ENCODE measurements at places on chromosomes 3 and 15.

- DNase-seq = no peak
Observed at GRCh38 chr3:22939349-22939748, 263.8 kb upstream of the UBE2E2 start.

DNA sequence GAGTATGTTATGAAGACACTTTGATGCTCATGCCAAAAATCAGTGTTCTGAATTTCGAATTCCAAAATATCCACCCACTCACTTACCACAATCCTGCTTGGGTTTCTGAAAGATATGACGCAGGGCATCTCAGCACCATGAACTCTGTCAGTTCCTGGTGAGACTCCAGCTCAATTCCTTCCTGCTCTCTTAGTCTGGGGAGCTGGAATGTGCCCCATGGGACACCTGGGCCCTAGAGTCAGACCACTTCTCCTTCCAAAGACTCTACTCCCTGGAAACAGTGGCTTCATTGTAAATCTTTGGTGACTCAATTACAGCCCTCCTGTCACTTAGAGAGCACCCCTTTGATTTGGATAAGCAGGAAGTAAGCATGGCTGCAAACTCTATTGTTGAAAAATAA, 50.5 kb downstream of the CD86 start:
- DNase-seq = no peak

GRCh38 chr3:161284989-161285388, 63.9 kb downstream of the NMD3 start:
- DNase-seq = no peak

DNA sequence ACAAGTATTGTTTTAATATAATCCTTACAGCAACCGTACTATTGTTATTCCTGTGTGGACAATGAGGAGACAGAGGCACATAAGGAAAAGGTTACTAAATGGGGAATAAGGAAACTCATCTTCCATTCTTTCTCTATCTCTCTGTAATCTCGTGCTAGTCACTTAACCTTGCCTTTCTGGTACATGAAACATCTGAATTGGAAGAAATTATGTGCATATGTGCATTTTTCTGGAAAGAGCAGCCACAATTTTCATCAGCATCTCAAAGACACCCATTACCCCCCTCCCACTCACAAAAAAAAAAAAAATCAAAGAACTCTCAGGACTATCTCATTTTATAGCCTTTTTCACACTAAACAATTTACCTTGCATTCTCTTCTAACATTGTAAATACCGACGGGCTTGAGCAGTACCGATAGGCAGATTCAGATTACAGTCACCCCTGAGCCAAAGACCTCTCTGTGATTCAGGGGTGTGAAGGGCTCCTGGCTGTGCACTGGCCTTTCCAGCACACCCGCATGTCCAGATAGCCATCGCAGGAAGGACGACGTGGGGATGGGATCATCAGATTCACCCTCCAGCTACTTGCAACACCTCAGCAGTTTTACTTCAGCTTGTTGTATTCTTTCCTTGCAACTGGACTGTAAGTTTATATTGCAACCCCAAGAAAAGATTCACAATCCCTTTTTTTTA, 48.1 kb downstream of the CASR start:
- no peak for DNase-seq

DNA sequence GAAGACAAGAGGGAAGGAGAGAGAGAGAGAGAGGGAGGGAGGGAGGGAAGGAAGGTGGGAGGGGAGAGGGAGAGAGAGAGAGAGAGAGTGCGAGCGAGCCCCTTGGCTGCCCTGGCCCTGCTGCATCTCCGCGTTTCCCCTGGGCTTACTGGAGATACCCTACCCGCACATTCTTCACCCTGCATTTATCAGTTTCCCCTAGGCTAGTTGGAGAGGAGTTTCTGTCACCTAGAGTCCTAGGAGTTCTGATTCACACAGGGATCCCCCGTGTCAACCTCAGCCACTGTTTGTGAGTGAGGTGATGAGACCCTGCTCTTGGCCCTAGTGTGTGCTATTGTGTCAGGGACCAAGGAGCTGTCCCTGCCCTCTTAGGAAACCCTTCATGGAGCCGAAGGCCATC, 18.7 kb downstream of the BHLHE40 start:
- no peak for DNase-seq

- DNase-seq = no peak
Observed at GRCh38 chr15:31342781-31343626, 16.4 kb downstream of the KLF13 start.

DNA sequence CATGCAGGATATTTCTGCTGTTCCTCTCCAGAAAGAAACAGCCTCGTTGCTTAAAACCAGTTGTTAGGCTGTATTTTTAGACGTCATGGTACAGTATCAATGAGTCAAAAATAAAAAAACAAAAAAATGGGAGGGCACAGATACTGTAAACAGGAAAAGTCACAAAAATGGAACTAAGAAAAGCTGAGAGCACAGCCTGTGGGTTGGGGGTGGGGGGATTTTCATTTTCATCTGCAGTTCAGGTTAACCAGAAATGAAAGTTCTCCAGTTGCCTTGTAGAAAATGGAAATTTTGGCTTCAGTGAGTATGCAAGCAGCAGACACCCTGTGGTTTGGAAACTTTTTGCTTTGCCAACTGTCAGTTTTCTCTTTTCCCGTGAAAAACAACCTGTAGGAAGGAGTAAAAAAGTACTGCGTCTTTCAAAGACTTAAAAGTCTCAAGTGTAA, 59.0 kb downstream of the FRMD4B start:
- DNase-seq = no peak

- DNase-seq = peak; percentile 84
Observed at GRCh38 chr3:66442254-66443117, 58.3 kb downstream of the LRIG1 start.

DNA sequence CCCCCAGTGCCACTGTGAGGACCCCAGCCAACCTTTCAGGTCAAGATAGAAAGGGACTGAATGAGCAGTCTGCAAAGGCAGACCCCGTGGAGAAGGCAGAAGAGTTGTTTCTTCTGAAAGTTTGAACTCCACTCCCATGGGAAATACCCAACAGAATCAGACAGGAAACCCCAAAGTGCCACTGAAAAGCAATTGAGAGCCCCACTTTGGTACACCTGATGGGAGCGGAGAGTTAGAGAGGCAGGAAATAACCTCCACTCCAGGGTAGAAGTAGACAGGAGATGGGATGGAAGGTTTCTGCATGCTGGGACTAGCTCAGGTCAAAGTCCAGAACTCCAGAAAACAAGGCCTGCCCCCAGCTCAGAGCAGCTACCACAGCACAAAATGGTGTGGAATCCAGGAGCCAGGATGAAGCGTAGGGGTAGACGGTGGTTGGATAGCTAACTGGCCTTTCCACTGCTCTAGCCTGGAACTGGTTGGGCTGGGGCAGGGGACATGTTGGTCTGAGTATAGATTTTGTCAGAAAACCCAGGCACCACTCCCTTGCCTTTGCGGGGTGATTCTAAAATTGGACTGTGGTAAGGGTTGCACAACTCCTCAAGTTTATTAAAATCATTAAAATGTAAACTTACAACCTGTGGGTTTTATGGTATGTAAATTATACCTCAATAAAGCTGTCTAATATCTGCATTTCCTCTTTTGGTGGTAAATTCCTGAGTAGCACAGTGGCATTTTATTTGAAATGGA, 1.9 kb upstream of the RAB43 start:
- no peak for DNase-seq

GRCh38 chr3:157488144-157488543, 15.1 kb downstream of the VEPH1 start:
- DNase-seq = no peak

GRCh38 chr3:164095279-164095678, 983.0 kb downstream of the SI start:
- no peak for DNase-seq

- DNase-seq = no peak
Observed at GRCh38 chr3:3509665-3510064, 289.6 kb upstream of the LRRN1 start.

DNA sequence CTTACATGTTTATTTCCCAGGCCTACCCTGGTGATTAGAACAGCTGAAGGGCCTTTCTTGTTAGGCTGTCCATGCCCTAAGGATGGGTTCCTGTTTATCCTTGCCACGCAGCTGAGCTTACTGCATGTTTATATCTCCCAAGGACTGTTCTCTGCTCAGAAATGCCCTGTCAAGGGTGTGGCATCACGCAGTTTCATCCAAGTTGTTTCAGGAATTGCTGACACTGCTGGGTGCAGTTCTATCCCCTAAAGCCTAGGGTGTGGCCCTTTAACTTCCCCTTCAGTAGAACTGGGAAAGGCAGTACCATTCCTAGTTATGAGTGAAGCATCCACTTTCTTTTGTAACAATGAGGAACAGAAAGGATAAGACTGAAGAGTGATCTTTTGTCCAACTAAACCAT, 5.0 kb downstream of the ELL3 start:
- no peak for DNase-seq

DNA sequence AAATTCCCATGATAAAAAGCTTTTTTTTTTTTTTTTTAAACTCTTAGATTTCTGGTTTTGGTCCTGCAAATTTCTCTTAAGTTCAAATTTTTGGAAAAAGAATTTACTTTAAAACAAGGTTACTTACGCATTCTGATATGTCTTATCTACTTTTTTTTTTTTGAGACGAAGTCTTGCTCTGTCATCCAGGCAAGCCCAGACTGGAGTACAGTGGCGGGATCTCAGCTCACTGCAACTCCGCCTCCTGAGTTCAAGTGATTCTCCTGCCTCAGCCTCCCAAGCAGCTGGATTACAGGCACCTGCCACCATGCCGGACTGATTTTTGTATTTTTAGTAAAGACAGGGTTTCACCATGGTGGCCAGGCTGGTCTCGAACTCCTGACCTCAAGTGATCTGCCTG, 83.2 kb downstream of the RASA2 start:
- no peak for DNase-seq

- DNase-seq = no peak
Observed at GRCh38 chr3:141294848-141295247, 63.2 kb downstream of the PXYLP1 start.
